Ammon's horn (tissue), 1 donor: ENCODE measurements at places on chromosomes 3 and 15.

- peak; percentile 71 for DNase-seq
These were observed 69.3 kb downstream of the CHAC1 start for GRCh38 chr15:41022487-41023090.

DNA sequence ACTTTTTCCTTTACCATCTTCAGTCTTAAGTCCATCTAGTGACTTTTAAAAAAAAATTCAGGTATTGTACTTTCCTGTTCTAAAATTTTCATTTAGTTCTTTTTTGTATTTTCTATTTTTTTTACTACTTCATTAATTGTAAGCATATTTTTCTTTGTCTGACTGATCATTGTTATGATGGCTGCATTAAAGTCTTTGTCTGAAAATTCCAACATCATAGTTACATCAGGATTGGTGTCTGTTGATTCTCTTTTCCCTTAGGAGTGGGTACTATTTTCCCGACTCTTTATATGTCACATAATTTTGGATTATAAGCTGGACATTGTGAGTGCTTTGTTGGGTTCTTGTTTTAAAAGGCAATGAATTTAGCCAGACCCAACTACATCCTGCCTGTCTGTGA lies 34.9 kb upstream of the POLR2M start:
- DNase-seq: no peak

DNA sequence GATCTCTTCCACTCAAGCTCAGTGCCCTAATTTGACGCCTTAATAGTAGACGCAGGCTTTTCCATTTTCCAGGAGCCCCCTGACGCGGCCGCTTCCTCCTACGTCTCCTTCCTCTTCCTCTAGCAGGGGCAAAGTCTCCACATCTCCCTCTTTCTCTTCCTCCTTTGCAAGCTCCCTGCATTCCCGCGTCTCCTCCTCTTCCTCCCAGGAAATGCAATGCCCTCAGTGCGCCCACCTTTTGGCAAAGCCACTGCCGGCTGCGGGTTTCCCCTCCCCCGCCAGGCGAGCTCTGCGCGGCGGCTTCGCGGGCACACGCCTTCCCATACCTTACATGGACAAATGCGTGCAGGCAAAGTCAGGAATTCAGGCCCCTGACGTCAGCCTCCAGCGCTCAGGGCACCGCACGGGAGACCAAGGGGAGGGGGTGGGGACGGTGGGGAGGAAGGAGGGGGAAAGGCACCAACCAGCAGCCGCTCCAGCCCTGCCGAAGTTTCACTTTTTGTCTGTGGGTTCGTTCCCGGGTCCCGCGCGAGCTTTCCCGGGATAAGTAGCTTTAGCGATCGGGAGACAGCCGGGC lies 432 bp upstream of the LPP start:
- DNase-seq: peak; percentile 69

DNA sequence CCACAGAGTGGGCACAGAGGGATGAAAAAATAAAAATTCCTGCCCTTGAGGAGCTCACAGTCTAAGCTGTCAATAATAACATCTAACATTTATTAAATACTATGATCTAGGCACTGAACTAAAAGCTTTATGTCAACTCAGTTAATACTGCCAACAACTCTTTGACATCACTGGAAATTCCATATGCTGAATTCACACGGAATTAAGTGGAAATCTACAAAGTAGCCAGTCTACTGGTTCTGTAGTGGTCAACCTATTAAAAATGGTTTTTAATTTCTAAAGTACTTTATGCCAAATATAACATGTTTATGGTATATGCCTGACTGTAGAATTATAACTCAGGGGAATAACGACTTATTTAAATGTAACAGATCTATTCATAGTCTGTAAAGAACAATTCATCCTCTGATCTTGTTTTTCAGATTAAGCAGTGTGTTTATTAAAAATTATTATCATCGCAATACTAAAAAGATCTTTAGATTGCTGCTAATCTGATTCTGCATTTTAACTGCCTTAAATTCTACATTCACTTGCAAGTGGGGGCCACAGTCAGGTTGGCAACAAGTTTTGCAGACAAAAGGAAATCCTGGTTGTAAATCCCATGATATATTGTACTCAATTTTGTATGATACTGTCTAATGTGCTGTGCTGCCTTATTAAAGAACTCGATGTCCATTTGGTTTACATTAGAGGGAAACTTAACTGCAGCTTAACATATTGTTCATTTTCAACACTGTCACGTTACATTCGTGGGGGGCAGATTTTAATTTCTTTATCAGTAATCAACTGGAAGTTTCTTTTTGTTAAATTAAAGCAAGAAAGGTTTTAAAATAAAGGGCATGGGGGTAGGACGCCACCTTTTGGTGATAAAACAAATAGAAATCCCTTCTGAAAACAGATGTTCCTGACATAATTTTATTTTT lies 2.6 kb upstream of the FOXP1 start:
- DNase-seq: peak; percentile 66

DNA sequence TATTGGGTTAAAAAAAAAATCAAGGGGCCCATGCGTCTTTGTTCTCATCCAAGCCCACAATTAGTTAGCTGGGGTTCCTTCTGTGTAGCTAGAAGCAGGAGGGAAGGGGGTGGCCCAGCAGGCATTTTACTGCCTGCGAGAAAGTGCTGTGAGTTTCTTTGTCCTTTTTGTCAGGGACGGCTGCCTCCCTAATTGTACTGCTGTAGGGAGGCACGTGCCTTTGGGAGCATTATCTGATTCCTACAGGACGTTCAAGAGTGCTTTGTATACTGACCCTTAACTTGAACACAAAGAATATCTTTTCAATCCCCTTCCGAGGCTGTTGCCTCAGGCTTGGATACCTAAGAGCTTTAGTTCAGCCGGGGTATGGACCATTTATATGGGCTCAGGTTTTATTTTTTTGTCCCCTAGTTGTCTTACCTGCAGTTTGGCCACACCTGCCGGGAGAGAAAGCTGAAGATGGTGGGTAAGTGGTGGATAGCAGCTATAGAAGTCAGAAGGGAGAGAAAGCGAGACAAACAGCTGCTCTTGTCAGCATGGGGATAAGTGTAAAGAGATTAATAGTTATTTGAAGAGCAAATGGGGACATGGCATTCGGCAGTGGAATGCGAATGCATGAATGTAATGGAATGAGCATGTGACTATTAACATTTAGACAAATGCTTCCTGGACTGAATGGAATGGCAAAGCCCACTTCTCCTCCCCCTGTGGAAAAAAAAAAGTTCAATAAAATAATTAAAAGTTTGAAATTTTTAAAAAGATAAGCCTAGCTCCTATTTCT lies 175.2 kb downstream of the TP63 start:
- no peak for DNase-seq

DNA sequence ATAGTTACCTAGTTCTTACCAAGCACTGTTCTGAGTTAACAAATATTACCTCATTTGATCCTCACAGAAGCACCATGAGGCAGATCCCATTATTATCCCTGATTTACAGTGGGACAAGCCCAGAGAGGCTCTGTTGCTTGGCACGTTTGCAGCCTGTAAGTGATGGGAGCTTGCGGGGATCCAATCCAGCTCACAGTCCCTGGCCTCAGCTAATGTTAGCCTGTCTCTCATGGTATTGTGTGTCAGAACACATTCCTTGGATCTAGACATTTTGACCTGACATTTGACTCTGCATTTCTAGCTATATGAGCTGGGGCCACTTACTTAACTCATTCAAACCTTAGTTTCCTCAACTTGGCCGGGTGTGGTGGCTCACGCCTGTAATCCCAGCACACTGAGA lies 246.9 kb upstream of the LRTM1 start:
- DNase-seq: no peak

DNA sequence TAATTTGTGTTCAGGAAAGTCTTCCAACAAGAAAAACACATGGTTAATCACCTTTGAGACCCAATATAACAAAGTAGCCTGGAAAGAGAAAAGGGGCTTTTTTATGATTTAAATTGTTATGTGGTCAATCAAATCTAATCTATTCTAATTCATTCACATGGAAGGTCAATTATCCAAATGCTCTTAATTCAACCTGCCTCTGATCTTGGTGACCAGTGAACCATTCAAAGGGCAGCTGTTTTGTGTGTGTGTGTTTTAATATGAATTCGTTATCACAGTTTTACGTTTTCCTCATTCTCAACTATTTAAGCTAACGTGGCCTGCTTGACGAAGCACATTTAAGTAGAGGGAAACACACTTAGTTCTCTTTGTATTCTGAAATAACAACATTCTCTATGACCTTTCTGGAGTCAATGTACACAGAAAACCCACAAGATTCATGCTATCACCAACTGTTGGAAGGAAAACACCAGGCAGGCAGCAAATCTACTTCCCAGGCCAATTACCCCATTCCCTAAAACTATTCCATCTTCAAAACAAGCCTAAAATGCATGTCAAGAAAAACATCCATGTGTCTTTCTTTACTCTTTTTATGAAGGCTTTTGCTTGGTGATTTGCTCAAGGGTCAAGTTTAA lies 195.4 kb downstream of the SUCLG2 start:
- no peak for DNase-seq
